ENCODE measurements at places on chromosomes 12 and 14.
A peak's percentile ranks its signal among the peaks of the same experiment; 100 is the strongest.

DNA sequence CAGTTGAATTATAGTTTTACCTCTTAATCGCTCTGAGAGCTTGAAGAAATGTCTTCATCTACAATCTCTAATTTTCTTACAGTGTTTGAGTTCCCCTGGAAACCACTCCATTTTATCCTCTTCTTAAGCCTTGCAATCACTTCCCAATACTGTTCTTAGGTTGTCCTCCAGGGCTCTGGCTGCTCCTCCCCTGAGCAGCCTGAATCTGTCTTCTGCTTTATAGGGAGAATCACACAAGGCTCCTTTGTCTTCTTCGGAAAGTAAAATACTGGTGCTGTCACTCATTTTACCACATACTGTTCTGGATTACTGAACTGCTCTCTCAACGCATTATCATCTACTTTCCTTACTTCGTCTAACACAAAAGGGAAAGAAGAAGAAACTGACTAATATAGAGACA lies 133.7 kb downstream of the MDGA2 start:
- no peak for DNase-seq

GRCh38 chr12:93080994-93081809 lies 152.1 kb upstream of the EEA1 start:
- no peak for DNase-seq

DNA sequence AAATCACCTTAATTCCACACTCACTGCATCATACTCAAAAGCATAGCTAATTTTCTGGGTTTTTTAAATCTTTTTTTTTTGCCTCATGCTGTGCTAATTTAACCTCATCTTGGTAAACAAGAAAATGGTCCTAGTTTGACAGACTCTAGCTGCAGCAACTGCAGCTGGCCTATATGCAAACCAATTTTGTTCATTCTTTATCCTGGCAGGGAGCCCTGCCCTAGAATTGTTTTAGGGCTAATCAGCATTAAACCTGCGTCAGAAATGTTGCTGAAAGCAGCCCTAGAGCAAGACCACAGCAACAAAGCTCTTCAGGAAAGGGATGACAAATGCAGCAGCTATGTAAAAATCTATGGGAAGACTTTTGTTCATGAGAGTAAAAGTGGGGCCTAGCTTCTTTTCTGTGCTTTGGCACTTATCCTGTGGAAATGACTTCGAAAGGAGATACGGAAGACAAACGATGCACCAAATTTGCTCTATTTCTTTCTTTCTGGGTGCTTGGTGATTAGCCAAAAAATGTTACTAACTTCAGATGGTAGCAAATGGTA lies 72.2 kb downstream of the DENND5B start:
- no peak for DNase-seq

- no peak for DNase-seq
Observed at GRCh38 chr14:102899516-102899900, 23.0 kb upstream of the AMN start.

GRCh38 chr14:63632932-63633514 lies 8.6 kb downstream of the WDR89 start:
- DNase-seq, result peak; percentile 14

DNA sequence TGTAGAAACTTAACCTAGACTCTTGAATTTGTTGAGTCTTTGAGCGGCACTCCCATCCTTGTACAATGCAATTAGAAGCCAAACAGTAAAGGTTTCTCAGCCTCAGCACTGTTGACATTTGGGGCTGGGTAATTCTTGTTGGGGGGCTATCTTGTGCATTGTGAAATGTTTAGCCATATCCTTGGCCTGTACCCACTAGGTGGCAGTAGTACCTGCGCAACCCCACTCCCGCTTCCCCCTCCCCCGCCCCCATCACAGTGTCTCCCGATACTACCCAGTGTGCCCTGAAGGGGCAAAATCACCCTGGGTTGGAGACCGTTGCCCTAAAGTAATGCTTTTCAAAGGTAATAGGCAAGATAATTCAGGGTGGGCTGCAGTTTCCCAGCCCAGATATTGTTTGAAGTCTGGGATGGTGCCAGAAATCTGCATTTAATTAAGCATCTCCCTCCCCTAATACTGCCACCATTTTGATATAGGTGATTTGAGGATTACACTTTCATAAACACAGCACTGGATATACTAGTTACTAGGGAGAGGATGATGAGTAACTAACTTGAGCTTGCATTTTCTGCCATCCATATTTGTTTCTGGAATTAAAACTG lies 1.8 kb downstream of the COX6A1 start:
- peak; percentile 55 for DNase-seq

- no peak for DNase-seq
Observed at GRCh38 chr12:133023566-133023965, 13.7 kb upstream of the ZNF84 start.

DNA sequence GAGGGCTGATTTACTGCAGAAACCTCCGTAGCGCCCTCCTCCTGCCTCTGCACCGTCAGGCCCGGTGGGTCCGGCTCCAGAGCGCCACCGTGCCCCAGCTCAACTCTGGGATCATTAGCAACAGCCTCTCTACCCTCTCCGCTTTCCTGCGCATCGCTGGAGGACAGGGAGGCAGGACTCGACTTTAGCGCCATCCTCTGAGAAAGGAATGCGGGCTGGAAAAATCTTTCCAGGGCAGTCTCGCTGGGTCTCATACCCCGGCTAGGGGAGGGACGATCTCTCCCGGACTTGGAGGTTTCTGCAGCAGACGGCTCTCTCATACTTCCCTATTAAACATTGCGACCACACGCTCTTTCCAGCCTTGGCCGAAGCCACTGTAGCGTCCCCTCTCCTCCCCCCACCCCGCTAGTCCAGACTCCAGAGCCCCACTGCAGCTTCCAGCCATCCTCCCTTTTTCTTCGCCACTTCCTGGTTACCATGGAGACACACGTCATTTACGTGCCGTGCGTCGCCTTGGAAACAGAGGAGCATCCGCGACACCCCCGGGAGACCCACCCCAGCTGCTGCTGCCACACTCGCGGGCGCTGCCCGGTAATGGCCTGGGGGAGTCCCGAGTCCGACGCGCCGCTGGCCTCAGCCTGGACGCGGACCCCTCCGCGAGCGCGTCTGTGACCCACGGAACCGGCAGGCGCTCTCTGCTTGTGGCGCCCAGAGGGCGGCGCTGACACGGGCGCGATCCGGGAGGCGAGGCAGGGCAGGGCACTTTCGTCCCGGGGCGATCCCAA lies at the start of gene CCDC184:
CCDC184 (plus strand) TSS at position 554 of the 785 bp plus-strand sequence. CDS start 479 bp downstream, outside the sequence.
- peak; percentile 64 for DNase-seq

DNA sequence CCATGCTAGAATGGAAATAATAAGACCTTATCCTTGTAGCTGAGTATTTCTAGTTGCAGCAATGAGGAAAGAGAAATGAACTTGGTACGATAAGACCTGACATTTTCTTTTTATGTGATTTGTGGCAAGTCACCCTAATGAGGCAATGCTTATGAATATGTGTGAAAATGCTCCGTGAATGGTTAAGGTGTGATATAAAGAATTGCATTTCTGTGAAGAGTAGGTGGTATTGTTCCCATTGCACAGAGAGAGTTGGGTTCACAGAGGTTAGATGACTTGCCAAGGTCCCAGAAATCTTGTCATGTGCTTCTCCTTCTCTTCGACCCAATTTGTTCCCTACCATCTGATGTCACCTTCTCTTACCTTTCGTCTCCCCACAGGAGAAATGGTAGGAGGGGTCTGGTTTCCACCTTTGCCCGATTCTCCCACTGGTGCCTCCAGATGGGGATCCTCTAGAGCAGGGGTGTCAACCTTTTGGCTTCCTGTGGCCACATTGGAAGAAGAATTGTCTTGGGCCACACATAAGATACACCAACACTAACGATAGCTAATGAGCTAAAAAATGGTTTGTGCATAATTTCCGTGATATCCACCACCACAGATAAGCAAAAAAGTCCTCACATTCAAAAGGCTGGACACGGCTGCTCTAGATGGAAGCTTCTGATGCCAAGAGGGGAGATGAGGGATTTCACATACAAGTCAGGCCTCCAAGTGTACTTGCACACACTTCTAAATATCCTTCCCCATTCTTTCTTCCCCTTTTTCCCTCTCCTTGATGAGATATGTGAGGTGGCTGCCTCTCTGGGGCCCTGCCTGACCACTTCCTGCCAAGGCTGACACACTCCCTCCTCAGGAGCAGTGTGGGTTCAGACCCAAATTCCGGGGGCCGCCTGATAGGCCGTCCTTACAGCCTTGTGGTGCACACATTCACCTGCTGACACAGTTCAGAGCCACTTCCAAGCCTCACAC lies 96.1 kb downstream of the PLXNC1 start:
- no peak for DNase-seq

- DNase-seq, result no peak
Observed at GRCh38 chr14:53723221-53723620, 233.4 kb downstream of the BMP4 start.

- no peak for DNase-seq
Observed at GRCh38 chr12:131060011-131060703, 106.5 kb downstream of the ADGRD1 start.

GRCh38 chr14:104146651-104147345 lies 8.4 kb downstream of the KIF26A start:
- no peak for DNase-seq

- DNase-seq, result peak; percentile 2
Observed at GRCh38 chr14:70317969-70318634, 41.4 kb downstream of the COX16 start.

DNA sequence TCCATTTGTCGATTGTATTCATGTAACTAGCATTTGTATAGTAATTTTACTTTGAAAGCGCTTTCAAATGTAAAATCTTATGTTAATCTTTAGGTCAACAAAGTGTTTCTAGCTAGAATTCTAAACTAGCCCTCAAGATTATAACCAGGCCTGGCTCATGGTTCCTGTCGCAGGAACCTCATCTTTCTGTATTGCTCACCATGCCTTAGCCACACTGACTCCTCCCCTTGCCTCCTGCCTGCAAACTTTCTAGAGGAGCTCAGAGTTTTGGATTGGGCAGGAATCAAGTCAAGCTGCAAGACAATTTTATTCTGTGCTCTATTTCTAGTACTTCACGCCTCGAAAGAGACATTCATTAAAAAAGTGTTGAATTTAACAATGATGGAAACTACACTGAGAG lies 99.8 kb downstream of the TGFB3 start:
- DNase-seq, result no peak

DNA sequence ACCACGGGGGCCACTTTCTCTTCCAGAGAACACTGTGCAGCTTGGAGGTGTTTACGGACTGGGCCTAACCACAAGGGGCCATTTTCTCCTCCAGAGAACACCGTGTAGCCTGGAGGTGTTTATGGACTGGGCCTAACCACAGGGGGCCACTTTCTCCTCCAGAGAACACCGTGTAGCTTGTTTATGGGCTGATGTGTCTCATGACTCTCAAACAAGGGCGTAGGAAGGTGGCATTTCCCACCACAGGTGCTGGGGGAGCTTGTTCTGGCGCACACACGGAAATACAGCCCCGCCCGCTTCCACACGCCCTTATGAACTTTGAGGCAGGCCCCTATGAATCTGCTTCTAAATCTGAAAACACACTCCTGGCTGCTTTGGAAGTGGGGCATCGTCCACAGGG lies 174.6 kb upstream of the SFSWAP start:
- no peak for DNase-seq

DNA sequence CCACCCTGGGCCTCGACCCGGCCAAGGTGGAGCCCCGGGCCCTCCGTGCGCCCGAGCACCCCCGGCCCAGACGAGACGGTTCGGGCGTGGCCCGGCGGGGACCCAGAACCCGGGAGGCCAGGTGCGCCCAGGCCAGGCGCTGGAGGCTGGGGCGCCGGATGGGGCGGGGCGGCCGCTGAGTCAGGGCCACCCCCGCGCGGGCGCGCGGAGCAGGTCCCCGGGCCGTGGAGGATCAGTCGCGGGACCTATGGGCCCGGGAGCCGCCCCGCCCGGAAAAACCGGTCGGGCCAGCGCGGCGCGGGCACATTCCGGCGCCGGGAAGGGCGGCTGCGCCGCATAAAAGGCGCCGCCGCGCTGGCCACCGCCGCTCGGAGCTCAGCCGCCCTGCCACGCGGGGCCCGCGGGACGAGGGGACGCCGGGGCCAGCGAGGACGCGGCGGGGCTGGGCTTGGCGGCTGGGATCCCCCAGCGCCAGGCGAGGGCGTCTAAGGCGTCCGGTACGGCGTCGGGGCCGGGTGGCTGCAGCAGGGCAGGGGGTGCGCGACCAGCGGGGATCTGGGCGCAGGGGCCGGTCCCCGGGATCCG lies 21.5 kb upstream of the KIF26A start:
- no peak for DNase-seq

DNA sequence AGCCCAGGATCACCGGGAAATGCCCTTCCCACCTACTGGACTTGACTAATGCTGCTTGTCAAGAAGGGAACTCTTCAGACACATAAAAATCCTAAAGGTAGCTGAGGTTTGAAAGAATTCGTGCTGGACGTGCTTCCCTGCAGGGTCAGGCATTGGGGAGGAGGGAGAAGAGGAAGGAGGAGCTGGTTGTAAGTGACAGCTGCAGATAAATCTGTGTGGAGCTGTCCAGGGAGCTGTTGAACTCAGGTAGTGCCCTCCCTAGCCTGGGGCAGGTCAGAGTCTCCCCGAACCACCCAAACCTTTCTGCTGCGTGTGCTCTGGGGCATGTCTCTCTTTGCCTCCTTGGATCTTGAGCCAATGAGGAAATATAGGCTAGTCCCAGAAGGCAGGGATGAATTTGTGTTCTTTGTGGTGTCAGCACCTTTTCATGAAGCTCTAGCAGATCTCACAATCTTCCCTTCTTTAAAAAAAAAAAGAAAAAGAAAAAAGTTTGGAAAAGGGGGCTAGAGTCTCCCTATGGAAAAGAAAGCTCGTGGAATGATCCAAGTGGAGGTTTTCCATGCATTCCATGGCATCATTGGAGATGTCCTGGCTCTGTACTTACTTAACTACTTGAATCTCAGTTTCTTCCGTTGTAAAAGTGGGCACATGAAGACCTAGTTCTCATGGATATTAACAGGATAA lies 23.6 kb upstream of the FOS start:
- no peak for DNase-seq

DNA sequence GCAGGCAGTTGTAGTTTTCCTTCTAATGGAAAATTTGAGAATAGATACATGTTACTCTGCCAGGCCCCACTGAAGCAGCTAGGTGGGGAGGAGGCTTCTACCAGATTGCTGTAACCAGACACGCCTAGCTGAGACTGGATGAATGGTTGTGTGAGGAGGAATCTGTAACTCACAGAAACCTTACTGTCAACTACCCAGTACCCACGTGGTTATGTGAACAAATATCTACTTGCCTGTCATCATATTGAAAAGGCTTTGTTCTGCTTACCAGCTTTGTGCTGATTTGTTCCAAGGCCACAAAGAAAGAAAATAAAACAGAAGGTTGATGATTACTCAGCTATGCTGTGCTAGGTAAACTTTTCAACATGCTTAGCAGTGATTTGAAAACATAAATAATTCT lies 167.2 kb downstream of the CAPZA3 start:
- DNase-seq, result no peak

Measured in GM12891 (cell line).